ENCODE measurements at places on chromosomes 6 and 20. TPM values are rescaled to one million over a fixed set of nuclear protein-coding genes. Genes with fewer than 3 reads are reported as not detected.

DNA sequence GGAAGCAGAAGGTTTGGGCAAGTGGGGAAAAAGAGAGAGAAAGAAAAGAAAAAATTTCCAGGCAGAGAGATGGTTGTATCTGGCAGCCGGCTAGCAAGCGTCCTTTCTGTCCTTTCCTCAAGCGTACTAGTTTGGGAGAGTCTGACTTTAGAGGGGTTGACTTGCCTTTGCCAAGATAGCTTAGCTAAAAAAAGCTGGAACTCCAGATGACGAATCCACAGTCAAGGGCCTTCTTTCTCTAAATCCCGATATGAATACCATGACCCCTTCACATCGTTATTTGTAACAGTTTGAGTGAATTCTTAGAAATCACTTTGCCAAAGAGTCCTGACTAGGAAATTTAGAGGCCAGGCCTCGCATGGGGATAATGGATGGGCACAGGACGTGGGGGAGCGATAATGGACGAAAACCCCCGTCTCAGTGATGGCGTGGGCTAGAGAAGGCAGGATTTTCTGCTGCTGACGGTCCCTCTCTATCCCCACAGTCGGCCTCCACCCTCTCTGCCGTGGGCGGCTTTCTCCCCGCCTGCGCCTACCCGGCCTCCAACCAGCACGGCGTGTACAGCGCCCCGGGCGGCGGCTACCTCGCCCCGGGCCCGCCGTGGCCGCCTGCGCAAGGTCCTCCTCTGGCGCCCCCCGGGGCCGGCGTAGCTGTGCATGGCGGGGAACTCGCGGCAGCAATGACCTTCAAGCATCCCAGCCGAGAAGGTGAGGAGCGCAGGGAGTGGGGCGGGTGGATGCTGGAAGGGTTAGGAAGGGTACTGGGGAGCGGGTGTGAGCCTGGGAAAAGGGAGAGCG, 3.5 kb downstream of the PAX1 start:
- no peak for DNase-seq

DNA sequence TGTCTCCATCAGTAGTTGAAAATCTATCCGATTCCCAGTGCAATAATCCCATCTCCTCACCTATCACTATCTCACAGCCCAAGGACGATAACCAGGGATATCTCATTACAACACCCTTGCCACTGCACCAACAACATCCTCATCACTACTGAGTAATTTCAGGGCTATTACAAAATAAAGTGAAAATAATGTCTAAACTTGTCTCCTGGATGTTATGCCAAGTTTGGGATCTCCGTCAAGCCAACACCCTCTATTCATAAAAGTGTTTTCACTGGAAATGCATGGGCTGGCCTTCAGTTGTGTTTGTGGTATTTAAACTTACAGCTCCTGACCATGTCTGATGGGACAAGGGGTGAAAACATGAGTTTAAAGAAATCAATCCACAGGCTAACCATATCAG, 42.0 kb upstream of the STMND1 start:
- DNase-seq, result no peak

GRCh38 chr20:53463101-53463972, 130.3 kb downstream of the ZNF217 start:
- DNase-seq, result no peak

- no peak for DNase-seq
Observed at GRCh38 chr6:149114167-149114566, 203.3 kb upstream of the TAB2 start.

DNA sequence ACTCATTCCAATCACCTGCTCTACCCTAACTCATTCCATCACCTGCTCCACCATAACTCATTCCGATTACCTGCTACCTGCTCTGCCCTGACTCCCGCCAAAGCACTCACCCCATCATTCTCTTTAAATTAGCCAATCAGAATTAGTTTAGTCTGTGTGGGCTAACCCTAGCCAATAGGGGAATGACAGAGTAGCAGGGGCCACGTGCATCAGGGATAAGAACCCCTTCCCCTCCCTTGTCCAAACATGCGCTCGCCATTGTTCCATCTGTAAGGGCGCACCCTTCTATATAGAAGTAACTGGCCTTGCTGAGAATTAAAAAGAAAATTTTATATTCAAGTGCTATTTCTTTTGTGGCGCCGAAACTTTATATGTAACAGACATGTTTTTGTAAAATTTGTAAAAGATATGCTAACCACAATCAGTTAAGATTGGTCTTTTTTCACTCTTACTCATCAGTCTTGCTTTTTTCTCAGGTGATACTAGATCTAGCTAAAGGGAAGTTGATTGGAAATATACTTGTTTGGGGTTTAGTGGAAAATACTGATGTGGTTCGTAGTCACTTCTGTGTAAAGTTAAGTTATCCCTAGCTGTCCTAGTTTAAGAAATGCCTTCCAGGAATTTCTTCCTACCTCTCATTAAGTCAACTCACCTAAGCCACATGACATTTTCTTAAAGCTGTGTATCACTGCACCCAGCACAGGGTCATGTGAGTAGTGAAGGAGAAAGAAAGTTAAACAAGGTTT, 16.5 kb downstream of the RTN4IP1 start:
- no peak for DNase-seq

CST2 gene
- total RNA-seq, result not detected

BPIFA1 gene
- not detected for total RNA-seq
